Right ventricle myocardium superior (tissue), 1 donor: ENCODE measurements at places on chromosomes 5 and 9. TPM values are rescaled to one million over a fixed set of nuclear protein-coding genes. Genes with fewer than 3 reads are reported as not detected.

The SLC6A7 gene
- not detected for total RNA-seq

DNA sequence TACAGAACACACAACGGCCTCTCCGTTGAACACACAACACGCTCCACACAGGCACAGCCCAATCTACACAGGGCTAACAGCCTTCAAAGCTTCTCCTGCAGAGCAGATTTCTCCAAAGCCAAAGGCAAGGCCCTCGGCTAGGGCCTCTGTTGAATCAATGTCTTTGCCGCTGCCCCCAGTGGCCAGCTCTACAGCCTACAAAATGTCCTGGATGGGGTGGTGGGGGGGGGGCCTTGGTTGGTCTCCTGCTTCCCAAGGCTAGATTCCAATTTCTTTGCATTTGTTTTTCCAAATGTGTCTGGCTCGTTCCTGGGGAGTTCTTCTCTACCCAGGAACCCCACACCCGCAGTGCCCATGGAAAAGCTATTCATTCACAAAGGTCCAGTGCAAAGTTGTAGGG lies 167.2 kb downstream of the PAX5 start:
- no peak for DNase-seq

The CD74 gene
- 263 TPM for total RNA-seq

DNA sequence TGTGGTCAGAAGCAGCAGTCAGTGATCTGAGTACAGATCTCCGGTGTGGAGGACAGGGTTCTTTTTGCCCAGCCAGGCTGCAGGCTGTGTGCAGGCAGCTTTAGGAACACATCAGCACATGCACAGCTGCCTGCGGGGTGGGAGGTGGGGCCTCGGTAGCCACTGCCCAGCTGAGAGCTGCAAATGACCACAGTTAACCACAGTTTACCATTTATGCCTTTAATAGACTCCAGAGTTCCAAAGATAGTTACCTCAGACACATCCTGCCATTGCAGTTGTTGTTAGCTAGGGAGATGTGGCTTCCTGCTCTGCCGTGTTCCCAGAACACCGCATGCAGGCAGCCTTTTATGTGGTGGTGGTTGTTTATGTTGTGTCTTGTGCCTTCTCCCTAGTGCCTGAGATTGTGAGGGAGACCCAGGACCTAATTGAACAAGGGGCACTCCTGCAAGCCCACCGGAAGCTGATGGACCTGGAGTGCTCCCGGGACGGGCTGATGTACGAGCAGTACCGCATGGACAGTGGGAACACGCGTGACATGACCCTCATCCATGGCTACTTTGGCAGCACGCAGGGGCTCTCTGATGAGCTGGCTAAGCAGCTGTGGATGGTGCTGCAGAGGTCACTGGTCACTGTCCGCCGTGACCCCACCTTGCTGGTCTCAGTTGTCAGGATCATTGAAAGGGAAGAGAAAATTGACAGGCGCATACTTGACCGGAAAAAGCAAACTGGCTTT lies 10.2 kb downstream of the EXOC3 start:
- peak; percentile 27 for DNase-seq

GRCh38 chr9:31153250-31153840 lies 1231.1 kb upstream of the ACO1 start:
- DNase-seq = no peak
